D721Med (cell line): ENCODE measurements at places on chromosomes 7 and 10.

DNA sequence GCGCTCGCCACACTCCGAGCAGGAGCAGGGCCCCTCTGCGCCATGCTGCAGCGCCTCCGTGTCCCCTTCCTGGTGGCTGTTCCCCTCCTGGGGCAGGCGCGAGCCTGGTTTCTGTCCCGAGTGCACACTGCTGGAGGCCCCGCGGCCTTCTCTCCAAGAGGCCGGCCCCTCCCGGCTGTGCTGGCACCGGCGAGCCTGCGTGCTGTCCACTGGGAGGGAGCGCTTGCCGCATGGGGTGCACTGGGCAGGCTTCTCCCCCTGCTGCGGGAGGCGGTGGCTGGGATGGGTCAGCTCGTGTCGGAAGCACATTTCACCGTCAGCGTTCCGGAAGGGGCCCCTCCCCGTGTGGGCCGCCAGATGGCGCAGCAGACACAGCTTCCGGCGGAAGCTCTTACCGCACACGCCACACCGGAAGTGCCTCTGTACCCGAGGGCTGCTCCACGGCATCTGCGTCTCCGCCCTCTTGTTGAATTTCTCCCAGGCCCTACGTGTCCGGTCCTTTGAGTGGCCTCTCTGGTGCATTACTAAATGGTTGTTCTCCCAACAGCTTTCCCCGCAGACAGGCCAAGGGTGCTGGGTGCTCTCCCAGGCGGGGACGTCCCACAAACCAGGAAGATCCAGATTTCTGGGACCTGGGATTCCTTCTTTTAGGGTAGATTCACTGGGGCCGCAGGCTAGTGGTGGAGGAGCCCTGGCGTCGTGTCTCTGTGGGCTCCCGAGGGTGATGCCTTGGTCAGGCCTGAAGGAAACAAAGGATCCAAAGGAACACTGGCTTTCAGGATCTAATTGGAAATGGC lies 18.7 kb downstream of the ZNF786 start:
- no peak for DNase-seq

GRCh38 chr10:123530166-123530870 lies 135.8 kb upstream of the GPR26 start:
- DNase-seq: no peak

- DNase-seq: no peak
Measured at GRCh38 chr7:15584575-15584974, 22.8 kb upstream of the AGMO start.

GRCh38 chr10:102269017-102269416 lies 23.7 kb downstream of the GBF1 start:
- no peak for DNase-seq

DNA sequence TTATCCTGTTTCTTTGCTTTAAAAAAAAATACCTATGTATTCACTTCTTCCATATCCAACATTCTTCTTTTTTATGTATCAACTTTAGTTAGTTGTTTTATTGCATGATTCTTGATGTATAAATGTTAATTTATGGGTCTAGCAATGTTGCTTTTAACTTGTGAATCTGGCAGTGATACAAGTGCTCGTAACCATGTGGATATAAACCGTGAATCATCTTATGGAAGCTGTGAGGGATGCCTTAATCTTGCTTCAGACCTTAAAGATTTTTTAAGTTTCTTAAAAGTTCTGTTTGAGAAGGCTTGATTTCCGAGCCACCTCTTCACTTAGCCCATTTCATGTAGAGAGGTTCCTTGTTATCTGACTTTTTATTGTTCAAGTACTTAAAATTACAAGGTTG lies 25.9 kb downstream of the HELLS start:
- no peak for DNase-seq

DNA sequence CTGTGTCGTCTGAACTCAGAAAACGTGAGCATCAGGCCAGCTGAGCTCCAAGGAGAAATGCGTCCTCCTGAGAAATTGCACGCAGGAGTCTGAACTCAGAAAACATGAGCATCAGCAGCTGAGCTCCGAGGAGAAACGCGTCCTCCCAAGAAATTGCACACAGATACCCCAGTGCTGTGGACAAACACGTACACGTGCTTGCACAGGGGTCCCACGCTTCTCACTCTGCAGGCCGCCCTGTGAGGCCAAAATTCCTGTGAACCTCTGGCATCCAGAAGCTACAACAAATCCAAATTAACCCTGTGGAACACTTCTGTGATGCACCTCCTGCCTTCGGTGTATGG lies 133.8 kb downstream of the WDR37 start:
- no peak for DNase-seq

DNA sequence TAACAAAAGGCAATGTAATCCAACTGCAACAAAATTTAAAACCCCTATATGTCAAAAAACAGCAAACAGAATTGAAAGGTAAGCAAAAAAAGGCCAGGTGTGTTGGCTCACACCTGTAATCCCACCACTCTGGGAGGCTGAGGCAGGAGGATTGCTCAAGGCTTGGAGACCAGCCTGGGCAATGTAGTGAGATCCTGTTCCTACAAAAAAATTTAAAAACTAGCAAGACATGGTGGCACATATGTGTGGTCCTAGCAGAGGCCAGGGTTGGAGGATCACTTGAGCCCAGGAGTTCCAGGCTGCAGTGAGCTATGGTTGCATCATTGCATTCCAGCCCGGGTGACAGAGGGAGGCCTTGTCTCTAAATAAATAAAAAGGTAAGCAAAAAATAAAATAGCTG lies 212.1 kb upstream of the KLF14 start:
- no peak for DNase-seq

DNA sequence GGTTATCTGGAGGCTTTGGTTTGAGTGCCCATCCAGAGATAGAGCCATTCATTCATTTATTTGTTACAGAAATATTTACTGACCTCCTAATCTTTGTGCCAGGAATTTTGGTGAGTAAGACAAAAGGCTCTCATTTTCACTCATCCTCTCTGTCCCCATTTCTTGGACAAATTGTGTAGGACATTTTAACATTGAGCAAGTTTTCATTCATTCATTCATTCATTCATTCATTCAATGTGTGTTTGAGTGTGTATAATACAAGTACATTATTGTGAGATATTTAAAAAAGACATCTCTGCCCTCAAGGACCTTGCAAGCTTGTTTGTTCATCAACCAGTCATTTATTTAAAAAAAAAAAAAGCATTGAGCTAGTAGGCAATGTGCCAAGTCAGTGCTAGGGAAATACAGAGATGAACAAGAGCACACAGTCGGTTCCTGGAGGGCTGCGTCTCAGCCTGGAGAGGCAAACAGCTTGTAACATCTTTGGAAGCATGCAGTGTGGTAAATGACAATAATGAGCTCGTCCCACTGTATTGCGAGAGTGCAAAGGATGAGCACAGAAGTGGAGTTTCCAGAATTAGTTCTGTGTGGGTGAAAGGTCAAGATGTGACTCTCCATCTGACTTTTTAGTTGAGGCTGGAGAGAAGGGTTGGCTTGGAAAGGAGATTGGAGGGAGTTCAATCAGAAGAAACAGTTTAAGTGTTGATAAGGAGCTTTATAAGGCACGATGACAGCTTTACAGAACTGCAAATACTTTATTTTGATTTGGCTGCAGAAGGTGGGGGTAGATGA lies 50.5 kb upstream of the HBP1 start:
- DNase-seq: no peak
